Psoas muscle (tissue), 8 donors: ENCODE measurements at places on chromosomes 1 and 21.

GRCh38 chr1:7457811-7458210 lies 313.3 kb upstream of the VAMP3 start:
- no peak for DNase-seq

- DNase-seq: no peak
These were observed 19.7 kb upstream of the SUMO3 start for GRCh38 chr21:44837537-44837936.

DNA sequence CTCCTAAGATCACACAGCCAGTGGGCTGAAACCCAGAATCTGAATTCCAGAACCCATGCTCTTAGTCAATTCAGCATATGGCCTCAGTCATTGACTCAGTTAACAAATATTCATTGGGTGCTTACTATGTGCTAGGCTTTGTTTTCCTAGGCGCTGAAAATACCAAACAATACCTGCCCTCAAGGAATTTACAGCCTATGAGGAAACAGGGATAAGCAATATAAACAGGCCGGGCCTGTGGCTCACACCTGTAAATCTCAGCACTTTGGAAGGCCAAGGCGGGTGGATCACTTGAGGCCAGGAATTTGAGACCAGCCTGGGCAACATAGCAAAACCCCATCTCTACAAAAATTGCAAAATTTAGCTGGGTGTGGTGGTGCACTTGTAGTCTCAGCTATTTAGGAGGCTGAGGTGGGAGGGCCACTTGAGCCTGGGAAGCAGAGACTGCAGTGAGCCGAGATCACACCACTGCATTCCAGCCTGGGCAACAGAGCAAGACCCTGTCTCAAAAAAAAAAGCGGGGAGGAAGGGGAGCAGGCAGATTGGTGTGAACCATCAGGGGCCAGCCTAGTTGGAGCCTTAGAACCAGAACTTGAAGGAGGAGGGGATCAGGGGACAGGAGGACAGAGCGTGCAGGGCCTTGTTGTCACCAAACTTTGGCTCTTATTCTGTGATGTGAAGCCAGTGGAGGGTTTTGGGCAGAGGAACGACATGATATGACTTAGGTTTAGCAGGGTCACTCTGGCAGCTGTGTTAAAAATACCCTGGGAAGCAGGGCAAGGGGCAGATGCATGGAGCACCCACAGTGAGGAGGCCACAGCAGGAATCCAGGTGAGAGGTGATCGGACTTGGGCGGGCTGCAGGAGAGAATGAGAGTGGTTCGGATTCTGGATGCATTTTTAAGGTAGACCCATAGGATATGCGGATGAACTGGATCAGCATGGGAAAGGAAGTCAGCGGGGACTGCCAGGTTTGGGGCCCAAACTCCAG lies 5.8 kb downstream of the TINAGL1 start:
- DNase-seq: no peak

DNA sequence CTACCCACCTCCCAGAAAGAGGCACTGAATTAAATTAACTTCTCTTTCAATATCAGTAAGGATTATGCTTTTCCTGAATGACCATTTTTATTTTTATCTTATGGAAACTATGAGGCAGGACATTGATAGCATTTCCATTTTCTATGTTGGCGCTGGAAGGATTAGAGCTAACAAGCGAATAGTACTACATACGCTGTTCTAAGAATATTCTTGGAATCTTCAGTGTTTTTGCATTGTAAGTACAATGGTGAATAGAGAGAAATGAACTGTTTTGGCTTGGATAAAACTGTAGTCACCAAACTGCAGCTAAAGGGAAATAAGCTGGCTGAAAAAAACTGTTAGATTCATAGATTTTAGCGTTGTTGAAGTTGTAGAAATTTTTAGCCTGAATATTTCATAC lies 779.0 kb upstream of the ADGRL4 start:
- no peak for DNase-seq

- no peak for DNase-seq
These were observed 78.8 kb downstream of the FAM78B start for GRCh38 chr1:166087734-166088571.

DNA sequence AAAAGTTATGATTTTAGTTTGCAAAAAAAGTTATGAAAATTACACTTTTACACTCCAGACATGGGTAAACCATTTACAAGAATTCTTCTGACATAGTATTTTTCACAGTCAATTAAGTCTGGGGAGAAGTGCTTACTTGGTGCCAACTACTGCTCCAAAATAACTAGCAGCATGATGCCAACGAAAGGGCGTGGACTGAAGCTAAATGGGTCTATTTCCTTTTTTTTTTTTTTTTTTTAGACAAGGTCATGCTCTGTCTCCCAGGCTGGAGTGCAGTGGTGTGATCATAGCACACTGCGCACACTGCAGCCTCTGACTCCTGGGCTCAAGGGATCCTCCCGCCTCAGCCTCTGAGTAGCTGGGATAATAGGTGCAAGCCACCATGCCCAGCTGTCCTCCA lies 43.2 kb downstream of the FMO4 start:
- no peak for DNase-seq

DNA sequence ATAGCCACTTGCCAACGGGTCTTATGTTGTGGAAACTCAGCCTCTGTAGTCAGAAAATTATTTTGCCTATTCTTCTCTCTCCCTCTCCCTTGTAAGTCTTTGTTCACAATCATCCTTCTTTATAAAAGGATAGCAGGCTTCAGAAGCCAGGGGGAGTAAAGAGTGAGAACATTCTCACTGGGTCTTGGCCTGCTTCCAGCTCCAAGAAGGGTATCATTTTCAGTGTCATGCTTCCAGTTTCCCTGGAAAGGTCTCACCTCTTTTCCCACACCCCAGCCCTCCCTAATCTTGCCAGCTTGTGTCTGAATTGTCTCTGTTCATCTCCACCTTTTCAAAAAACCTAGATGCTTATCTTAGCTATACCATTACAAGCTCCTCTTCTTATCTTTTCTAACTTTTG lies 346.2 kb upstream of the LRRC7 start:
- DNase-seq: no peak

GRCh38 chr1:226064816-226065248 lies 2.3 kb downstream of the H3-3A start:
- DNase-seq: no peak

DNA sequence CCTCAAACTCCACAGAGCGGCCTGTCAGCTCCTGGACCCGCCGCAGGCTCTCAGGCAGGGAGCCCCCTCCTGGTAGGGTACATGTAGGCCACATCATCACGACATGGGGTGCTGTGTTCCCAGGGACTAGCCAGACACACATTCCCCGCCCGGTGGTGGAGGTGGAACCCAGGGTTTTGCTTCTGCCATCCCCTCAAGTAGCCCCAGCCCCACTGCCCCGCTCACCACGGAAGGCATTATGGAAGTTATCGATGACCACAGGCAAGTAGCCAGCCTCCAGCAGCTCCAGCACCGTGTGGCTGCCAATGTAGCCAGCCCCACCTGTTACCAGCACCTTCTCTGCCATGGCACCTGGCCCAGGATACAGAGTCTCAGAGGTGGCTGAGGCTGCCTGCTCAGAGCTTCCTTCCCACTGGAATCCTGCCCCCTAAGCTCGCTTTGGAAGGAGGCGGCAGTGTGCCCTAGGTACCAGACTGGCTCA lies 1.9 kb downstream of the GALE start:
- no peak for DNase-seq

DNA sequence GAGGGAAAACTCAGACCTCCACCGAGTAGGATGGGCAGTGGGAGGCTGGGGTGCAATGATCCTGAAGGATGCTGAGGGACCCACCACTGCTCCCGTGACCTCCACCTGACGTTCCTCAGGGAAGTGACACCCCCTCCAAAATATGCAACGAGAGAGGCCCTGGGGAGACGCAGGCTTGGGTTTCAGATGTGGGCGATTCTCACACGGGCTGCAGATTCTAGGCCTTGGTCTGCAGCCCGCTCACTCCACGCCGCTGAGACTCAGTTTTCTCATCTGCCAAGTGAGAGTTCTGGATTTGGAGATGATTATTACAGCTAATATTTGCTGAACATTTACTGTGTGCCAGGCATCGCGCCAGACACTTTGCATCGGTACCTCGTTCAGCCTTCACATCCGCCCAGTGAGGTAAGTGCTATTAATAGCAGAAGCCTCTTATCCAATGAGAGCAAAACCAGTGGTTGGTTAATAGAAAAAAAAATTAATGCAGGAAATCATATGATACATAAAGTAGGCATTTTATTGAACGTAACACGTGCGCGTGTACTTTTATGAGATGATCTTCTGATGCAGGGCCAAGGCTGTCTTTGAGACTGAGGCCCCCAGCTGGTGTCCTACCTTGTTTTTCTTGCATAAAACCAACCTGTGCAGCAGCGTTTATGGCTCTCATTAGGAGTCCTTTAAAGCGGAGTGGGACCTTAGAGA lies 102.0 kb upstream of the RUNX3 start:
- no peak for DNase-seq

DNA sequence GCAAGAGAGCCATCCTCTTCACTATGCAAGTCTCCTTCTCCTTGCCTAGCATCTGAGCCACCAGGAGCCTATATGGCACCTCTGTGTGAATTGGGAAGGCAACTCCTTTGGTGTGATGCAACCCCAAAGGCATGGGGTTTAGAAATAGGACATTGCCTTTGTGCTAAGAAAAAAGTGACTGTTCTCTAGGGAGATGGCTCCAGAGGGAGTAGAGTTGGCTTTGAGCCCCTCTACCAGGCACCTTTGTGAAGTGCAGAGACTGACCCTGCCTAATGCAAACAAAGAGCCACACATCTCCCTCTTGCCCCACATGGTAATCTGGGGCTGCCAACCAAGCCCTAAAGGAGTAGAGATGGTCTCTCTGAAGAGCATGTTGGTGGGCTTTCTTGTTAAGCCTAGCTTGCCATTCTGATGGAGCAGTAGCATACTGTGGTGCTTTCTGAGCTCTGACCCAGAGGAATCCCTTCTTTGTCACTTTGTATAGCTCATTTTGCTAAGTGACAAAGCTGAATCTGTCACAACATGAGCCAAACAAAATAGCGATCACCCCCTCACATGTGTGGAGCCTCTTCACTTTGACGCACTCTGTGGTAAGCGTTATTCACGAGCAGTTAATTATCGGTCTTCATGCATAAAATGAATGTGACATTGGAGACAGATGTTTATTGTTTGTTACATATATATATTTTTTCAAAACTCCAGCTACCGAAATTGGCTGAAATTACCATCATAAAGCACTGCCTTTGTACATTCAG lies 74.4 kb downstream of the RWDD3 start:
- no peak for DNase-seq

GRCh38 chr1:25103164-25103795 lies 129.0 kb downstream of the SYF2 start:
- DNase-seq: no peak

DNA sequence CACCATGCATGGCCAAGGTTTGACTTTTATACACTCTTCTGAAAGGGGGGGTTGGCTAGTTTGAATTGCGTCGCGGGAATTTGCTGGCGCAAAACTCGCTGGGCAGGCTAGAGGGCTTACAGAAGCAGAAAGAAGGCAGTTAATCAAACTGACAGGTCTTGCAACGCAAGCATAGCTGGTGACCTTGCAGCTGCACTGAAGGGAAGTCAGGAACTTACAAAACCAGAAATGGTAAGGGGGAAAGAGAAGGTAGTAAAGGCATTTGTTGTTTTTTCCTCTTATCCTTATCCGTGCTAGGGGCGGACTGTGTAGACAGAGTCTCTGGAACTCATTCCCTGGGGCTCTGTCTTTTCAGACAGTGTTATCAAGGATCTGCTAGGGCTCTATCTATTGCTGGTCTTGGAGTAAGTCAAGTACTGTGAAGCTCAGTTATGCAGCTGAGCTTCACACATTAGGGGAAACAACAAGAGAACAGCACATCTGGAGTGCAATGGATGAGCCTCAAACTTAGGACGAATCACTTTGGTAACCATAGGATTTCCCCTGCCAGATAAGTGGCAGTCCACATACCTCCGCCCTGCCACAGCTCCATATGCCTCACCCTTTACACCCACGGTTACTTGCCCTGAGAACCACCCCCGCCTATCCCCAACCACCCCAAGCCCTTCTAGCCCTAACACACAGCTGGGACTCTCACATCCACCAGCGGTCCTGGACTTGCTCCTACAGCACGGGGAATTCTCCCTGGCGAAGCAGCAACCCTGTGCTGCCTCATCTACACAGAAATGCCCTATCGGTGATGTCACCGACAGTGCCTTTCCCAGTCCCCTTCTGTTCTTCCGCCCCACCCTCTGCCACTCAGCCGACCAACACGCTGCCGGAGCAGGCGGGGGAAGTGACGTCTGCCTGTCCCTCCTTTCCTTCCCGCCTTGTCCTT lies 251.4 kb downstream of the FAM72C start:
- peak; percentile 23 for DNase-seq

DNA sequence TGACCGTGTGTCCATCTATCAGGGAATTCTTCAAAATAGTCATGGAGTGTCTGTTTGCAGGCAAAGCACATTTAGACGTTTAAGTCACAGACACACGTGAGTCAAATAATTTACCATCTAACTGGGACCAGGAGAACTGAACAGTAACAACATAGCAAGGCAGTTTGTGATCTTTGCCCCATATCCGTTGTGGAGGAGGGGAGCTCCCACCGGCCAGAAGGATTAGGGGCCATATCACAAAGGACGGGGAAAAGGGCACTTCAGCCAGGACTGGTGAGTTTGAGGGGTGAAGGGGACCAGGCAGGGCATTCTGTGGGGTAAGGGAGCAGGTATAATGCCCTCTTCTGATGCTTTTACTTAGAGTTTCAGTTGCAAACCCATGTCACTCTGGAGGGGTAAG lies 22.9 kb downstream of the ELAPOR1 start:
- no peak for DNase-seq
